Renal cortex interstitium (tissue), 15 donors: ENCODE measurements at places on chromosomes 6 and 20. TPM values are rescaled to one million over a fixed set of nuclear protein-coding genes. Genes with fewer than 3 reads are reported as not detected.

DNA sequence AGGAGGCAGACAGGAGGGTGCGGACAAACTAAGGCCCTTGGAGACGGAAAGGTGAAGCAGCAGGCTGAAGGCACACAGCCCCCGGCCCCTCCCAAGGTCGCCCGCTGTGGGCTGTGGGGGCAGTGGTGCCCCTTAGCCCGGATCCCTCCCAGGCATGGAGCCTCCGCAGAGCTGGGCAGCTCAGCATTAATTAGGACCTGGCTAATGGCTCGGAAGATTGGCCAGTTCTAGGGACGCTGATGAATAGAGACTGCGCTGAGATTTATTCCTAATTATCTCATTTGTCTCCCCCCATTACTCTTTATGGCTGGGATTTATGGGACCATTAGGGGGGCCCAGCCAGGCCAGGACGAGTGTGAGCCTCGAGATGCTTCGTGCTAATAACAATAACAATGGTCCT, 20.4 kb downstream of the MDFI start:
- no peak for DNase-seq

Gene IL17F
- polyA plus RNA-seq = 0.59 TPM

Gene STX7
- polyA plus RNA-seq = 83.3 TPM

GRCh38 chr6:167769408-167770190, 57.1 kb upstream of the AFDN start:
- DNase-seq = no peak

- DNase-seq = no peak
These were observed 102.6 kb upstream of the DUSP22 start for GRCh38 chr6:189676-190075.

- no peak for DNase-seq
These were observed 5.8 kb downstream of the IFNGR1 start for GRCh38 chr6:137213331-137213740.

DNA sequence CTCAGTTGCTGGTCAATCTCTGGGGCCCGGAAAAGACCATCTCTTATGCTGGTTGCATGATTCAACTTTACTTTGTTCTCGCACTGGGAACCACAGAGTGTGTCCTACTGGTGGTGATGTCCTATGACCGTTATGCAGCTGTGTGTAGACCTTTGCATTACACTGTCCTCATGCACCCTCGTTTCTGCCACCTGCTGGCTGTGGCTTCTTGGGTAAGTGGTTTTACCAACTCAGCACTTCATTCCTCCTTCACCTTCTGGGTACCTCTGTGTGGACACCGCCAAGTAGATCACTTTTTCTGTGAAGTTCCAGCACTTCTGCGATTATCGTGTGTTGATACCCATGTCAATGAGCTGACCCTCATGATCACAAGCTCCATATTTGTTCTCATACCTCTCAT, 4.3 kb downstream of the OR2J3 start:
- no peak for DNase-seq

Gene TPD52L1
- polyA plus RNA-seq = 91.4 TPM

DNA sequence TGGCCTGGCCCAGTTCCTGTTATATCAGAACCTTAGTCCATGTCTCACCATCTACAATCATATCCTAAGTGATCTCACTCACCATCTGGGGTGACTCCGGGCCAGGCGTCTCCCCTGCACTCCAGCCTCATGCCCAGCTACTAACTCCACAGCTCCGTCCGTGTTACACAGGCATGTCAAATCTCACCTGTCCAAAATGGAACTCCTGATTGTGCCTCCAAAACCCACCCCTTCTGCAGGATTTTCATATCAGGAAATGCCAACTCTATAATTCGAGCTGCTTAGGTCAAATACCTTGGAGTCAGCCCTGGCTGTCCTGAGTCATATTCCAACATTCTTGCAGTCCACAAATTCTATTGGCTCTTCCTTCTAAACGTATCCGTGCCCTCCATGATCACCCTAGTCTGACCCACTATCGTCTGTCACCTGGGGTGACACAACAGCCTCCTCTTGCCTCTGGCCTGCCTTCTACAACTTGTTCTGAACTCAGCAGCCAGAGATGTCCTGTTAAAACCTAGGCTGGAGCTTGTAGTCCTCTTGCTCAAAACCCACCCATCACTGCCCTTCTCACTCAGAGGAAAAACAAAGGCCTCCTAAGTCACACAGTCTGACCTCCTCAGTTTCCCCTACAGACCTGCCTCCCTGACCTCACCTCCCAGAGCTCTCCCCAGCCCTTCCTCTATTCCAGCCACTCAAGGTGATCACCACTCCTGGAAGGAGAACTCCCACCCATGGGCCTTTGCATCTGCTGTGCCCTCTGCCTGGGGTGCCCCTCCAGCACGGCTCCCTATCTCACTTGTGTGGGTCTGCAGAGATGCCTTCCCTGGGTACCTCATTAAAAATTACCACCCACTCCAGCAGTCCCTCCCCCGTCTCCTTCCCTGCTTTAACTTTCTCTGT, 85.3 kb upstream of the SIRPA start:
- no peak for DNase-seq

Gene TREM2
- polyA plus RNA-seq = 0.15 TPM

DNA sequence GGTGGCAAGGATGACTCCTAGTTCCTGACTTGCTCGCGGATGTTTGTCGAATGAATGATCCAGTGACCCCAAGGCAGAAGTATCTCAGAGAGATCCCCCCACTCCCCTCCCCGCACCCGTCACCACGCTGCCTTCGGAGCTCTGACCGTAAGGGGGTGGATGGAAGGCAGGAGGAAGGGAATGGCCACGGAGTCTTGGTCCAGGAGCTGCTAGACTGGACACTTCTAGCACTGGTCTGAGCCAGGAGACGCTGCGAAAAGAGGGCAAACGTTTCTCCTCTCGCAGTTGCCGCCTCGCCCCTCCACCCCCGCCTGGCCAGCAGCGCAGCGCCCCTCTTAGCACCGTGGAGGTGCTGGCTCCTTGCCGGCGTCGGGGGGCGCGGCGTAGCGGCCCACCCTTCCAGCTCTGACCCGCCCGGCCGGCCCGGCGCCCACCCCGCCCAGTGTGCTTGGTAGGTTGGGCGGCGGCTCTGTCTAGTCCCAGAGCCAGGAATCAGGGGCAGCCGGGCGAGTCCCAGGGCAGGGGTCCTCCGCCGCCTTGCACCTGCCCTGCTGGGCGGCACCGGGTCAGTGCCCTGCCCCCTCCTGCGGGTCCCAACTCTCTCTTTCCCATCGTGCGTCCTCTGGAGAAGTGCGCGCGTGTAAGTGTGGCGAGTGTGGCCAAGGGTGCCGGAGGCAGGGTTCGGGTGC, 2.4 kb upstream of the DBNDD2 start:
- no peak for DNase-seq

GRCh38 chr20:48358176-48359054, 469.4 kb downstream of the PREX1 start:
- no peak for DNase-seq

DNA sequence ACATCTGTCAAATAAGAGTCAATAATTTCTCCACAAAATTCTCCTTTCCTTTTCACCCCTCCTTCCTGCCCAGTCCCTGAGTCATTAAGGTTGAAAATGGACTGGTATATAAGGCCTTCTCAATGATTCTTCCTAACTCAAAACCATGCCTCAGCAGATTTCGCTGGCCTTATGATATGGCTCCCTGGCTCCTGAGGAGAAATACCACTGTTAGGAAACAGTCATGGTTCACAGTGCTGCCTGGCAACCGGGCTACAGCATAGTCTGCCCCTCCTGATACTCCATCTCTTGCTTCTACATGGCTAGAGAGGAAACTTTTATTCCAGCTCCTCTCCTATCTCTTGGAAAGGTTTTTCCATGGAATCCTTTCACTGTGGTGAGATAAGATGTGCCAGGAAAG, 4.7 kb downstream of the UBE2J1 start:
- DNase-seq = no peak

DNA sequence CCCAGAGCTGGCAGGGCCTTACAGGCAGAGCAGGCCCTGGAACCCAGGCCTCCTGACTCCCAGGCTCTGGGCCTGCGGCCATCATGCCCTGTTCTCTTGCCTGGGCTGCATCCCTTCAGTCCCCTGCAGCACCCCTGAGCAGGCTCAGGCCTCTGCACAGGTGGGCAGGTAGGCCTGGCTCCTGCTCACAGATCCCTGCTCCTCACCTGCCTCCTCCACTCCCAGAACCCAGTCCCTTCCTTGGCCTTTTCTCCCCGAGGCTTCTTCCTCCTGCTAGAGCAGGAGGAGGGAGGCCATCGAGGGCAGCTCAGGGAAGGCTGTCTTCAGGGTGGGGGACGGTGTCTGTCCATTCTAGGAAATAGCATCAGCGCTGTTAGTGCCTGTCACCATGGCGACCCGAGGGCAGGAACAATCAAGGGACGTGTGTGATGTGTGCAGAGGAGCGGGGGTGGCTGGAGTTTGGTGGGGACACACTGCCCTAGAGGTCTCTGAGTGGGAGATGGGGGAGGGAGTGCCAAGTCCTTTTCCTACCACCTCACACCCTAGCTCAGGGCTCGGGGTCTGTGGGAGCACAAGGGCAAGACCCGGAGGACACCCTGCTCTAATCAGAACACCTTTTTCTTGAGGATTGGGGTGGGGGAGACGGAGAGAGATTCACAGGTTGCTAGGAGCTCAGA, 26.6 kb downstream of the GLP1R start:
- DNase-seq = no peak

DNA sequence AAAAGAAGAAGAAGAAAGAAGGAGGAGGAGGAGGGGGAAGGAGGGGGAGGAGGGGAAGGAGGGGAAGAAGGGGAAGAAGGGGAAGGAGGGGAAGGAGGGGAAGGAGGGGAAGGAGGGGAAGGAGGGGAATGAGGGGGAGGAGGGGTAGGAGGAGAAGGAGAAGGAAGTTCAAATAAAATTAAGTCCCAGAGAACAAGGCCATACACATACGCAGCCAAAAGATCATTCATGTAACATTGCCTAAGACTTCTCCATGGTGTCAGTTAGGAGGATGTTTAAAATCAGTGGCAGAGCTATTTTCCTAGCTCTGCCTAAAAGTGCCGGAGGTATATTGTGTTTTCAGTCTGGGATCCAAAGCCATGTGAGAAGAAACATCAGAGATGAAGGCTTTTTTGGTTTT, 75.8 kb downstream of the PLCB4 start:
- no peak for DNase-seq

DNA sequence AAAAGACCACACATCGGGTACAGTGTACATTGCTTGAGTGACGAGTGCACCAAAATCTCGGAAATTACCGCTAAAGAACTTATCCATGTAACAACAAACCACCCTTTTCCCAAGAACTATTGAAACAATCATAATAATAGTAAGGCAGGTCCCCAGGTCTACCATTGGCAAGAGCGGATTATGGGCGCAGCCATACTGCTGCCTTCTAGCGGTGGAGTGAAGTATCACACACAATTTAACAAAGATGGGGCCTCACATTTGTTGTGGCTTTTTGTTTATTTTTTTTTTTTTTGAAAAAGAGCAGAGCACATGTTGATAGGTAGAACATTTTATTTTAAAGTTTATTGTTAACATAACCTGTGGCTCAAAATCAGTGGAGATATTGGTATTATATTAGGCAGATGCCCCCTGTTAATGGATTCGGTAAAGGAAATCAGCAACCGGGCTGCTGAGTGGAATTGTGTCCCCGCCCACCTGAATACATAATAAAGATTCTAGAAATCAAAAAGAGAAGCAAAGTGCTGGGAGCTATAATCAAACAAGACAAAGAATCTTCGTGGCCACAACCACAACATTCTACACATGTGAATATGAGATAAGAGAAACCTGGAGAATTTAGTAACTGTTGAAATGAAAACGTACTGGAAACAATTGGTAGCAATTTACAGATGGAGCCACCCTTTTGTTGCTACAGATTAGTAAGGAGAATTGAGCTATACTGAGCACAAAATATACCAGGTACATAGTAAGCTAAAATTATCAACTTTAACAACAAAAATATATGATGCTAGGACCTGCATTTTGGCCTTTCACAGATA, 94.2 kb upstream of the EXOC2 start:
- DNase-seq = no peak

Gene MICA
- polyA plus RNA-seq = 10.9 TPM

- no peak for DNase-seq
These were observed 17.5 kb downstream of the ELMO2 start for GRCh38 chr20:46388937-46389336.

DNA sequence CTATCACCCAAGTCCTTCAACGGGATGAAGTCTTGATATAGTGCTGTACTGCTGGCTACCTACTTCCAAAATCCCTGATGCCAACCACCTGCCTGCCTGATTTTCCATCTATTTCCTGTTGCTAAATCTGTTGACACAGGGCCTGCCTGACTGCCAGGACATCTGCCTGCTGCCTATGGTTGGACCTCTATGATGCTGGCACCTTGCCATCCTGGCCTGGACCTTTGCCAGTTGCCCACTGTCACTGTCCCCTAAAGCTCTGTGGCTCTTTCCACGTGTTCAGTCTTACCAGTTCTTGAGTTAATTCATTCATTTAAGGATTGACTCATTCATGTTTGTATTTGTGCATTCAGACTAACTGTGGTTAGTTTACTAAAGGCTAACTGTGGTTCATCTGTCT, 9.2 kb upstream of the RGS17 start:
- no peak for DNase-seq

- no peak for DNase-seq
These were observed 19.1 kb upstream of the CHMP4B start for GRCh38 chr20:33791959-33792597.

Gene ENPP1
- 25.2 TPM for polyA plus RNA-seq

Gene ATP6V1G2
- polyA plus RNA-seq = 11.5 TPM

Gene CENPB
- polyA plus RNA-seq = 33.6 TPM

Gene ADAM33
- polyA plus RNA-seq = 7.7 TPM

Gene CAGE1
- polyA plus RNA-seq = not detected

GRCh38 chr20:25470045-25470444, 62.6 kb downstream of the GINS1 start:
- peak; percentile 9 for DNase-seq

Gene TFAP2D
- polyA plus RNA-seq = not detected

DNA sequence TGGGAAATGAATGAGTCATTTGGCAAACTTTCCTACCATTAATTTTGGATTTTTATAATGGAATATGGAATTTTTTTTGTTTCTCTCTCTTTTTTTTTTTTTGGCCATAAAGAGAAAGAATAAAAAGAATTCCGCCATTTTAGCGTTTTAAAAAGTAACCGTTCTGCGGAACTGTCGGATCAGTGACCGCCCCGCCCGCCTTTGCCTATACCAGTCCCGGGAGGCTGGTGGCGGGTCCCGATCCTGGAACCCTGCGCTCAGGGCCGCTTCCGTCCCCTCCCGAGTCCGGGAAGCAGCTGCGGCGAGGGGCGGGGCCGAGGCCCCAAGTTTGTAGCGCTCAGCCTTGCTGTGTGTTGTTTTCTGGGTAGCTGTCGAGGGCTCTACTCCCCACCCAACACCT, 609 bp downstream of the L3MBTL1 start:
- no peak for DNase-seq

DNA sequence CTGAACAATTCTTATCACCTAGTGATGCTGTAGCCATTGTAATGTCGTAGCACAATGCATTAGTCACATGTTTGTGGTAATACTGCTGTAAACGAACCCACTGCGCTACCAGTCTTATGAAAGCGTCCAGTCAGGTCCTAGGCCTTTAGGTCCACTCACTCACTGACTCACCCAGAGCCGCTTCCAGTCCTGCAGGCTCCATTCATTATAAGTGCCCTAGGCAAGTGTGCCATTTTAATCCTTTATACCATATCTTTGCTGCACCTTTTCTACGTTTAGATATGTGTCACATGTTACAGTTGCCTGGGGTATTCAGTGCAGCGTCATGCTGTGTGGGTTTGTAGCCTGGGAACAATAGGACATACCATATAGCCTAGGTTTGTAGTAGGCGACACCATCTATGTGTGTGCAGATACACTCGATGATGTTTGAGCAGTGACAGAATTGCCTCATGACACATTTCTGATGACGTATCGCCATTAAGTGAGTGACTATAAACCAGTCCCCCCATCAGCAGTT, 15.4 kb downstream of the IGF2R start:
- DNase-seq = no peak

Gene METTL24
- 13.4 TPM for polyA plus RNA-seq

GRCh38 chr6:157867981-157868380, 44.9 kb downstream of the SNX9 start:
- no peak for DNase-seq

Gene BPIFB4
- polyA plus RNA-seq = not detected

Gene PNRC1
- 109 TPM for polyA plus RNA-seq
